Activated CD4-positive, alpha-beta T cell treated with anti-CD3 and anti-CD28 coated beads, Interleukin-2, amount 50 U/mL, for 16 hours (primary cell): ENCODE measurements at places on chromosomes 13 and 19.

- DNase-seq, result no peak
Observed at GRCh38 chr13:25722893-25723292, 328.9 kb downstream of the SHISA2 start.

GRCh38 chr13:45055902-45056648 is 64.2 kb upstream of the GTF2F2 start:
- no peak for DNase-seq

GRCh38 chr13:98325724-98326123 is 148.7 kb upstream of the RNF113B start:
- no peak for DNase-seq

DNA sequence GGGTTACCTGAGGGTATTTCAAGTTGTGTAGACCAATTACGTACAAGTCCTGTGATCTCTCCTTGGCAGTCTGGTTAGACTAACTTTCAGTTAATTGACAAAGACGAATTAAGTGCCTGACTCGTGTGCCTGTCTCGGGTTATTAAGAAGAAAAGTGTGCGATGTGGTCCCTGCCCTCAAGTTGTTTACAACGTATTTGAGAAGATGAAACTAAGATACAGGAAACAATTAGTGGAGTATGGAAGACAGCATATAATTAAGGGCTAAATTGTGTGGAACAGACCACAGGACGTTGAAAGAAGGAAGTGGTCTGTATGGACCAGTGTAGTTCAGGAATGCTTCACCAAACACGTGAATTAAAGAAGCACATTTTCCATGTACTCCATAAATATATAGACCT is 49.2 kb downstream of the KLF5 start:
- no peak for DNase-seq

DNA sequence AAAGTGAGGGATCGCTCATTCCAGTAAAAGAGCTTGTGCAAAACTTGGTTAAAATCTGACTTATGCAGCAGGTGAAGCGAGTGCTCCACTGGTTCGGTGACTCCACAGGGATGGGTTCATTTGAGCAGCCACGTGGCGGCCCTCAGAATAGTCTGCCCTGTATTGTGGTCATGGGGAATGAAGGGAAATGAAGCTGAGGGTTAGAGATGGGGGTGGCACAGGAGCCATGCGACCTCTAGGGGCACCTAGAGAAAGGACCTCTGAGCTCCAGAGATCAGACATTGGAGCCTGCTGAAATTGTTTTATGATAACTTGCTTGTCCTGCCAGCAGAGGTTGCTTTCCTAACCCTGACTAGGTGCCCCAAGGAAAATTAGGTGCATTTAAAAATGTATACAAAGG is 26.6 kb downstream of the CBY2 start:
- peak; percentile 24 for DNase-seq

DNA sequence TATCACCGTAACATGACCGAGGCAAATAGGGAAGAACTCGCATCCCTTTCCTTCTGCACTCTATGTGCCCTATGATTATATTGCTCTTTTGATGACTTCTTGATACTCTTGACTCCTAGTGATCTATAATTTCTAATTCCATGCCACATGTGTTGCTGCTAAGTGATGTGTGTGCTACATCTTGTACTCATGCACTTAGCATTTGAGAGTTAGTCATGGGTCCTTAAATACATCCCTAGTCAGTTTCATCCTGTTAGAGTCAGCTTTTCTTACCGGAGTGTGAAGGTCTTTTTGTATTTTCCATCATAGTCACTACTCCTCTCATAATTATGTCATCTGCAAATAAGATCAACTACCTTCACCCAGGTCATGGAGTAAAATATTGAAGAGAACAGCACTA is 30.2 kb downstream of the RXFP2 start:
- no peak for DNase-seq

- DNase-seq, result no peak
Observed at GRCh38 chr13:71517004-71517403, 350.0 kb downstream of the DACH1 start.

DNA sequence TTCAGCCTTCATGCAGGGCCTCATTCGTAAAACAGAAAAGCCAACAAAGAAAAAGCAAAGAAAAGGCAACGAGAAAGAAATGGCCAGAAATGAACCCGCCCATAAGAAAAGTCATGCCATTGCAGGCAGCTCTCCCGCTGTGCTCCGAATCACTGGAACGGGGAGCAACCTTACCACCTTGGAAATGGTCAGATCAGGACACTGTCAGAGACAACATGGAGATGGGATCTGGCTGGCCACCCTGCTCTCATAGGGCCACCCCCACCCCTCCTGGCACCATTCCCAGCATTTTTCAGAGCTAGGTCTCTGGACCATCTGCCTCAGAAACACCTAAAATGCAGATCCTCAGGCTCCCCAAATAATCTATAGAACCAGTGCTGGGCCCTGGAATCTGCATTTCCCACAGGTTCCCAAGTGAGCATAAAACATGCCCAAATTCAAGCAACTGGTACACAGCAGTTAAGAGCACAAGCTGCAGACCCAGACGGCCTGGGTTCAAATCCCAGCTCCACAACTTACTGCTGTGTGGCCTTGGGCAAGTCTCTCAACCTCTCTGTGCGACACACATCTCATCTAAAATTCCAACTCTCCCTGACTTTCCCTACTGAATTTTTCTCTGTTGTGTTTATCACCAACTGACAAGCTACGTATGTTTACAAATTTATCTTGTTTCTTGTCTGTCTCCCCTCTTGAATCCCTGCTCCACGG is 151.6 kb downstream of the IER2 start:
- no peak for DNase-seq

GRCh38 chr19:35142606-35143230 is 337 bp upstream of the FXYD7 start:
- peak; percentile 69 for DNase-seq

DNA sequence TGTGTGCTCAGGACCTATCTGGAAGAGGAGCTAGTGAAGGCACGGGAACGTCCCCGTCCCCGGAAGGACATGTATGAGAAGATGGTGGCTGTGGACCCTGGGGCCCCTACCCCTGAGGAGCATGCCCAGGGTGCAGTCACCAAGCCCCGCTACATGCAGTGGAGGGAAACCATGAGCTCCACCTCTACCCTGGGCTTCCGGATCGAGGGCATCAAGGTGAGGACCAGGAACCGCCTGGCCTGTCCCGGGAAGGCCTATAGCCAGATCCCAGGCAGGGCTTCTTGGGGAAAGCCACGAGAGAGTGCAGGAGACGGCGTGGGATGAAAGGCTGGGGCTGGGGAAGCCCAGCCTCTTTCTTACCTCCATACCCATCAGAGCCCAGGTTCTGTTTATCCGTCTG is 16.2 kb downstream of the ITPKC start:
- DNase-seq, result no peak

- no peak for DNase-seq
Observed at GRCh38 chr19:12567951-12568350, 16.7 kb upstream of the ZNF564 start.

DNA sequence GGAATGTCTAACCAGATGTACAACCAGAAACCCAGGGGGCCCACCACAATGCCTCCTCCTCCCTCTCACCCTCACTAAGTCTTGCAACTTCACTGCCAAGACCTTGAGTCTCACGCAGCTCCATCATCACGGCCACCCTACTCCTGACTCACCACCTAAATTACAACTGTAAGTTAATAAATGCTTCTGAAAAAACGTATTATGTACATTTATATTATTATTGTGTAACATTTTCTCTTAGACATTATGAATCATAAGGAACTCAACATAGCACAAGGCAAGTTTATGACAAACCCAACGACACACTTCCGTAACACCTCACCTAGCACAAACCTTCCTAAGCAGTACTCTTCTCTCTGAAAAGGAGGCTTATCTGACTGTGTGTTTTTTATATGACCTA is 20.7 kb downstream of the MIPEP start:
- DNase-seq, result no peak

DNA sequence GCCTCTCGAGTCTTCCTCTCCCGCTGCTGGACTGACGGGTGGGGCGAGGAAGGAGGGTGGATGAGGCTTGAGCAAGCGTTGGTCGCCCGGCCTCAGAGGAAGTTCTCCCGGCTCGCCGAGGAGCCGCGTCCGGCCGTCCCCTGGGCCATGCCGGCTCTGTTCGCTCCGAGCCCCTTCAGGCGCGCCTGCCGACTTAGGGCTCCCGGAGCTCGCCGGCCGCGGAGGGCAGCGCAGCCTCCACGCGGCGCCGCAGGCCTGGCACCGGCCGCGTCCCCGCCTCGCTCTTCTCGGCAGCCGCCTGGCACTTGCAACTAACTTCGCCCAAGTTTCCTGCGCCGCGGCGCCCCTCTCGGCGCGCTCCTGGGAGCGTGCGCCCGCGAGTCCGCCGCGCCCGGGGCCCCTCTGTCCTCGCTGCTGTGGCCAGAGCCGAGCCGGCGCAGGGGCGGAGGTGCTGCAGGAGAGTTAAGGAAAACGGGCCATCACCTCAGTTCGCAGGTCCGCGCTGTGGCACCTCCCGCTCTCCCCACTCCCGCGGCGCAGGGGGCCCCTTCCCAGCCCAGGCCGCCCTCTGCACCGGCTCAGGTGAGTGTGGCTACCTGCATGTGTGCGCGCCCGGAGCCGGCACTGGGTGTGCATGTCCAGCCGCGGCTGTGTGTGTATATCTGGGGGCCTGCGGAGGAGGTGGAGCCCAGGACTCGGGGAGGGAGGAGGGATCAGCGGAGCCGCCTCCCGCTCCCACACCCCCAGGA is 641 bp upstream of the SOX21 start:
- DNase-seq, result no peak

GRCh38 chr19:379796-380195 is 29.2 kb downstream of the C2CD4C start:
- DNase-seq, result no peak

GRCh38 chr13:108705031-108705430 is 75.6 kb downstream of the MYO16 start:
- DNase-seq, result no peak

GRCh38 chr19:14449321-14449720 is 16.2 kb downstream of the PKN1 start:
- no peak for DNase-seq

- DNase-seq, result no peak
Observed at GRCh38 chr19:53989600-53990533, 1.6 kb upstream of the CACNG6 start.

DNA sequence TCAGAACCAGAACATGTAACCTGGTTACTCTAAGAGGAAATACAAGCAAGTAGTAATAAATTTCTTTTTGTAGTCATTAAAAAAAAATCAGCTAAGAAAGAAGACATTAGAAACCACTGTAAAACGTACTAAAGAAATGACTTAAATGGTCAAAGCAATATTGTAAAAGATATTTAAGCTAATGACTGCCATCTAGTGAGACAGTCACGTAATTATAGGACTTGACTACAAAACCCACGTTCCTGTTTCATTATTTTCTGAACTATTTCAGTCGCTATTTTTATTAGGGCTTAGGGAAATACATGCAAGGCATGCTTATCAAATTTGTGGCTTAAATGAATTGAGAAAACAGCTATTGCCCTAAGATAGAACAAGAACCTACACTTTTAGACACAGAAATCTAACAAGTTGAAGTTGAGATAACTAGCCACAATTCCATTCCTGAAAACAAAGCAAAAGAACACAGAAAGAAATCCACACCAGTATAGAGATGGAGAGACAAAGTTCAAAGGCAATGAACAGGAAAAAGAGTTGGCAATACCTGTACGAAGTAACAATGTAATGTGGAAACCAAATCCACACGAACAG is 17.9 kb downstream of the ALG5 start:
- peak; percentile 8 for DNase-seq

DNA sequence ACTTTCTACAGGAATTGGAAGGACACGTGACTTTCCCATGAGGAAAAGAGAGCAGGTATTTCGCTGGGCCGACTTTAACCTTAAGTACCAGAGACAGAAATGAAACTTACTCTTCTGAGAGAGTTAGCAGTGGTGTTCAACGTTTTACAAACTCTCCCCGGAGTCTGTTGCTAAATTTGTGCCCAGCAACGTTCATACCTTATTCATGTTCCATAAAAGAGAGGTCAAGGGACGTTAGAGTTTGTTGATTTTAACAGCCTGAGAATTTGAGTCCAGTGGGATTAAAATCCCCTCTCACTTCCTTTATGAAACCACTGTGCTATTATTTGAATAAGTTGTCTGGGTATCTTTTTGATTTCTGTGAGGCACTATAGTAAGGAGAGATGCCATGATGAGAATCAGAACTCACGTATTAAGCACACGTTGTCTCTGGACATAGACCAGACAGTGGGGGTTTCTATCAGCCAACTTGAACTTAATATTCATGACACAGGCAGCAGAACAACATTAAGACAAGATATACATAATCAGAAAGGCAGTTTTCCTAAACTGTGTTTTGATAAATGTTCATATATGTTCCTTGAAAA is 33.4 kb downstream of the SPRY2 start:
- no peak for DNase-seq

- DNase-seq, result no peak
Observed at GRCh38 chr13:113446488-113446854, 6.8 kb downstream of the ADPRHL1 start.

DNA sequence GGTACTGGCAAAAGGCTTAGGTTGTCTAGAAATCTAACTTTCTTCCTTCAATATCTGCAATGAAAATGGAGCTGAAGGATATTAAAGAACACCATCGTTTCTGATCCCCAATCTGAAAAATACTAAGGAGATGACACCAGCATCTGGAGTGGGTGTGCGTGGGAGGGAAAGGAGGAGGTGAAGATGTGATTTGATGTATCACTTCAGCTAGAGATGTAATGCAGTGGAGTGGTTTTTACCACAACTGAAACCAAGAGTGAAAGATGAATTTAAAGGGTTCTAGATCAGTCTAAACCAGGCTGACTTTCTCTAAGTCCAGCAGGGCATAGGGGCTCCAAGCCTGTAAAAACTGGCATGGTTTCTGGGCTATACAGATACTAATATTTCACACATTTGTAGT is 148.4 kb downstream of the AKAP11 start:
- DNase-seq, result peak; percentile 66

- no peak for DNase-seq
Observed at GRCh38 chr13:91144054-91144453, 203.4 kb upstream of the MIR17HG start.

DNA sequence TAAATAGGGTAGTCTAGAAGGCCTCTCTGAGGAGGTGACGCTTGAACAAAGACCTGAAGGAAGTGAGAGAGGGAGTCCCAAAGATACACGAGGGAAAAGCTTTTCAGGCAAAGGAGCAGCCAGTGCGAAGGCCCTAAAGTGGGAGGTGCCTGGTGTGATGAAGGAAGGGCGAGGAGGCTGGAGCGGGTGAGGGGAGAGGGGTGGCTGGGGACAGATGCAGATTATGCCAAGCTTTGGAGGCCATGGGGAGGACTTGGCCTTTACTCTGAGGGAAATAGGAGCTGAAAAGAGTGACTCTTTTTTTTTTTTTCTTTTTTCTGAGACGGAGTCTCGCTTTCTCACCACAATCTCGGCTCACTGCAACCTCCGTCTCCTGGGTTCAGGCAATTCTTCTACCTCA is 2.9 kb downstream of the CLPTM1 start:
- DNase-seq, result no peak

- peak; percentile 50 for DNase-seq
Observed at GRCh38 chr13:98542568-98543377, 34.1 kb downstream of the STK24 start.

GRCh38 chr19:38046254-38047048 is 139.4 kb downstream of the SIPA1L3 start:
- no peak for DNase-seq
